ENCODE measurements at places on chromosomes 1 and 21. TPM values are rescaled to one million over a fixed set of nuclear protein-coding genes. Genes with fewer than 3 reads are reported as not detected.

GRCh38 chr1:192940658-192941057 lies 118.5 kb downstream of the UCHL5 start:
- no peak for DNase-seq

- no peak for DNase-seq
These were observed 119.3 kb upstream of the BACE2 start for GRCh38 chr21:41048623-41049022.

GRCh38 chr1:174768516-174768915 lies 231.2 kb upstream of the CACYBP start:
- no peak for DNase-seq

DNA sequence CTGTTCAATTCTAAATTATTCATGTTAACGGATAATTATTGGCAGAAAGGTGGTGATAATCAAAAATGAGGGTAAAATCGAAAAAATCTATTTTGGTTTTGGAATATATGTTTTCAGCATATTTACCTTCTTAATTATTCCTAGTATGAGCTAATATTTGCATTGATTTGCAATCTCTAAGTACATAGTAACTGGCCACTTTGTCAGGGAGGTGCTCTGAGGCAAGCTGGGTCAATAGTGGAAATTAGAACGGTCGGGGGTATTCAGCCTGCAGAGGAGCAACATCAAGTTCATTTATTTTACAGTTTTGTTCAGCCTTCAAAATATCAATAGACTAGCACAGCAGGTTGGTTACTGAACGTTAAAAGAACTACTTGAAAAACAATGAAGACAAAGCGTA lies 1.8 kb downstream of the OTUD7B start:
- no peak for DNase-seq

DNA sequence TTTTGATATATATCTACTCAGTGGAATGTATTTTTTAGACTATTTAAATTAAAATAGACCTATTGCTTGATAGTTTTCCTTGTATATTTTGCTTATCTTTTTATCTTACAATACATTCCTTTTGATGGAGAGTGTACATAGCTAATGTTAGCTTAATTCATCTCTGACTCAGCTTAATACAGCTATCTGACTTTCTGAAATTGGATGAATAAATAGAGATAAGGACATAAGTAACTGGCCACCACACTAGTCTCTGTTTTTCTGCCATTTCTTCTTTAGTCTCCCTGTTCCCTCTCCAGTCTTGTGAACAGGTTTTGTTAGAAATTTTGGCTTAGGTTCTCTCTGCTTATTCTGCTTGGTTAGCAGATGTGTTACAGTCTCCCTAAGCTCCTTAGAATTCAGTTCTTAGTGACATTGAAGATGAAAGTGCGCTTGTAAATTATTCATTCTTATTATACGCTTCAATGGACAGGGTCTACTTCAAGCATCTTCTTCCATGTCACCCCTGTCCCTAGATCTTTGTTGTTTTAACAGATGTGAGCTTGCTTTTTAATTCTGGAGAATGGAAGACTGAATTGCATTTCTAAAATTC lies 59.6 kb downstream of the XPR1 start:
- DNase-seq: no peak

DNA sequence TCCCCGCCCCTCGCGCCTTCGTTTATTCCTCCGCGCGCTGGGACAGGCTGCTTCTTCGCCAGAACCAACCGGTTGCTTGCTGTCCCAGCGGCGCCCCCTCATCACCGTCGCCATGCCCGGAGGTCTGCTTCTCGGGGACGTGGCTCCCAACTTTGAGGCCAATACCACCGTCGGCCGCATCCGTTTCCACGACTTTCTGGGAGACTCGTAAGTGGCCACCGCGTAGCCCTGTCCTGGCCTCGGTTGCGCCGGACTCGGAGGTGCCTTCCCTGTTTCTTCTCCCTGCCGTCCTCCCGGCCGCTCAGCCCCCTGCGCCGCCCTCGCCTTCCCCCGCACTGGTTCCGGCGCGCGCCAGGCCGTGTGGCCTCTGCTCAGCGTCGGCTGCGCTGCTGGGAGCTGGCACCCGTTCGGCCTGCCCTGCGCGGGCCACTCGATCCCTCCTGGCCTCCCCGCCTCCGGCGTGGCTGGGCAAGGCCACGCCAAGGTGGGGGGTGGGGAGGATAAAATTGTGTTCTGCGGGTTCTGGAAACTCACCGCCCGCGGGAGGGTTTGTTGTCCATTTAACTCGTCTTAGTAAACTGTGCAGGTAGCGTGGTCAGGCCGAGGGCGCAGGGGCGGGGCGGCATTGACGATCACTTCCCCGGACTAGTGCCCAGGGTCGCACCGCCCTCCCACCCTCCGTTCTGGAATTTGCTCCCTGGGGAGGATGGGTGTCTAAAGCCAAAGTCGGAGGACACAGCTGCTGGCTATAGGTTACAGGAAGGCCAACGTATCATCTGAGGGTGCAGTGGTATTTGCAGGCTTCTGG lies at the start of gene PRDX6:
Gene PRDX6 (plus strand): TSS at position 50 of the 808 bp plus-strand sequence. CDS start 63 bp downstream, at position 113.
- DNase-seq: no peak

DNA sequence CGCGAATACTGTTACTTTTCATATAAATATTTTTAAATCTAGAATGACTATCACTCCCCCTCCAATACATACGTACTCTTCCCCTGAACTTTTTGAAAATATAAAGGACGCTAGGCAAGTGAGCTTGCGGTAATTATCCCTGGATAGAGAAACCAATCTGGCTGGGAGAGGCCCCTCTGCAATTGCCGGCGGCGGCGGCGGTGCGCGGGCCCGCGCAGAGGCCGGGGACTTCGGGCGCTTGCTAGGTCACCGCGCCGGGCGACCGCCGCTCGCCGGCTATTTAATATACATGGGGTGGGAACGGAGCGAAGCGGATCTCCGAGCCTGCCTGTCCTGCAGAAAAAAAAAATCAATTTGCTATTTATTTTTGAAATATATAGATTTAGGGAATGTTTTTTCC lies 416.3 kb upstream of the ESRRG start:
- DNase-seq: no peak

GRCh38 chr1:58689167-58689566 lies 10.7 kb downstream of the MYSM1 start:
- DNase-seq: no peak

DNA sequence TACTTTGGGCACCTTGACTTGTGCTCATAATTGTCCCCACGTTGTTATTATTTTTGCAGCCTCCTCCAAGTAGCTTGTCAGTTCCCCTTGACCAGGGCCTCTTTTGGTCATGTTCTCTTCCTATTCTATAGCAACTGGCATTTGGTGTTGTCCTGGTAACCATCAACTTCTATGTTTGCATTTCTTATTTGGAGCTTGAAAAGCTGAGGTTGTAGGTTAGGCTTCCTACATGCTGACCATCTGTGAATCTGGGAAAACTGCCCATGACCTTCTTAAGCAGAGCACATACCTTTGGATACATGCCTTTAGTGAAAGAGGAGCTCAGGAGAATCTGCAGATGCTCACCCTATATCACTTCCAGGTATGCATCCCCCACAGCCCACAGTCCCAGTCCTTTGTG lies 160.8 kb downstream of the HHAT start:
- DNase-seq: no peak

GRCh38 chr1:46248122-46248920 lies 758 bp downstream of the RAD54L start:
- peak; percentile 50 for DNase-seq

DNA sequence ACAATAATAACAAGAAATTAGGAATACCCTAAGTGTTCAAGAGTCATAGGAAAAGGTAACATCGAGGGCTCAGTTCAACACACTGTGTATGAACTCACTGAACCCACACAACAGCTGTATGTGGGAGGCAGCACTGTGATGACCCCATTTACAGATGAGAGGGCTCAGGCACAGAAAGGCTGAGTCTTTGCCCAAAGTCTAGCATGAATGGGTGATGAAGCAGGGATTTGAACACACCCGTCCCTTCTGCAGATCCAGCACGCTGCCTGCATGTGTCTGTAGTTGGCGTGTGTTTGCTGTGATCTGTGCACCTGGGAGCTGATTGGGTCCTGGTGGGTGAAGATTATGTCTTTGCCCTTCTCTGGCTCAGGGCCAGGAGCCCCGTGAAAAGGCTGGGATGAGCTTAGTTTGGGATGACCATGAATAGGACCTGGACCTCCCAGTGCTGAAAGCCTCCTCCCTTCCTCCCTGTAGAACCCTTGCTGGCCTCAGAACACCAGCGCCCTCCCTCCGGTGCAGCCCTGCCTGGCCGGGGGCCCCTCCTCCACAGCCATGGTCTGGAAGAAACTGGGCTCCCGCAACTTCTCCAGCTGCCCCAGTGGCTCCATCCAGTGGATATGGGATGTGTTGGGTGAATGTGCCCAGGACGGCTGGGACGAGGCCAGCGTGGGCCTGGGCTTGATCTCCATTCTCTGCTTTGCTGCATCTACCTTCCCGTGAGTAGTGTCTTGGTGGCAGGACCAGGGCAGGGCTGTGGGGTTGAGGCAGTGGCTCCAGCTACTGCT lies 5.2 kb downstream of the SLC66A1 start:
- no peak for DNase-seq

UROD gene
- total RNA-seq: 123 TPM

DNA sequence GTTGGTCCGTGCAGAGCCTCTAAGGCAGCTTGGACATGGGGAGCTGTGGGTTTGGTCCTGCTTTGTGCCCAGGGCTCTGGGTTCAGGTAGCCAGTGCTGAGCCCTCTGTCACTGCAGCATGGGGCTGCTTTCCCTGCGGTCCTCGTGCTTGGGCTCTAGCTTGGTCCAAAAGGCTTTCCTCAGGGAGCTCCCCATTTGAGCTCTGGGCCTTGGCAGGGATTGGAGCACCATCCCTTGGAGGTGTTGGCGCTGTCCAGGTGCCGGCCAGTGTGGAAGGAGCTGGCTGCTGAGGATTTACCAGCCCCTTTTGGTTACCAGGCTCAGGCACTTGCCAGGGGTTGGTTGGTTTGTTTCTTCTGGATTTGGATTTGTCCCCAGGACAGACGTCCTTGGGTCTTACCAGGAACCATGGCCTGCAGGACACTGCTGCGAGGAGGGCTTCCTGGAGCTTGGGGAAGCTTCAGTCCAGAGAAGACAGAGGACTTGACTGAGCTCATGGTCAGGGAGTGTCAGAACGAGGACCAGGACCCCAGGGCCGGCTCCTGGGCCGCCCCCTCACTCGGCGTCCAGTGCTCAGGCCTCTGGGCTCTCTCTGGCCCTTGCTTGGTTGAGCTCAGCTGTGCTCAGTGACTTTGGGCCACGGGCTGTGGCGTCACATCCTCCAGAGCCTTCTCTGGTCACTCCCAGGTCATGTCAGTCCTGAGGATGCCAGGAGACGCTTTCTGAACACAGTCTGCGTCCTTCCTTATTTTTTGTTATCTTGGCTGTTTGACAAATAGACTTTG lies 224.7 kb downstream of the CAMTA1 start:
- no peak for DNase-seq

DNA sequence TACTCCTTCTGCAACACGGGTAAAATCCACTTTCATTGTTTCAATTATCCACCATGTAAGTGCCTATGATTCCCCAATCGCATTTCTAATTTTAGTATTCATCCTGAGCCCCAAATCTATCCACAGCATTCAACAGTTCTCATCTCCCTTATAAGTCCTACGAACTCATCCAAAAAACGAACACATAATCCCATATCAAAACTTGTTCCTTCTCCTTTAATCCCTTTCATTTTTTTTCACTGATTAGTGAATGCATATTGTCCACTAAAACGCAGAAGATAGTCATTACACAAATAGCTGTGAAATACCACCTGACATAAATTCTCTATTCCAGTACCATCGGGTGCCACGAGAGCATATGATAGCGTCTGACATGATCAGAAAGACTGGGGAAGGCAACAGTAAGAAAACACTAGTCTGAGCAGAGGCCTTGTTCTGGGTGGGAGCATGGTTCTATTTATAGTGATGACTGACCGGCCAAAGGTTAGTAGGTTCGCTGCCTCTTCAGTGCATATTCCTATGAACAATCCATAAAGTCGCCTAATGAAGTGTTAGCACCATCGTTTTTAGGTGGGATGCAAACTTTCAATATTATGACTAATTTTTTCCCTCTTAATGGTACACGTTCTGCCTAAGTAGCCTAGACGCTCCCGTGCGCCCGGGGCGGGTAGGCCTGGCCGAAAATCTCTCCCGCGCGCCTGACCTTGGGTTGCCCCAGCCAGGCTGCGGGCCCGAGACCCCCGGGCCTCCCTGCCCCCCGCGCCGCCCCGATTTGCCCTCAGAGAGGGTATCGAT lies 648 bp downstream of the ATP5PF start:
- peak; percentile 27 for DNase-seq

ATP1A2 gene
- 0.22 TPM for total RNA-seq

NES gene
- total RNA-seq: 60.4 TPM

- peak; percentile 27 for DNase-seq
These were observed 5.9 kb upstream of the PLEKHG5 start for GRCh38 chr1:6497215-6497866.

OR2T11 gene
- not detected for total RNA-seq

GRCh38 chr1:79161077-79161476 lies 154.5 kb upstream of the ADGRL4 start:
- peak; percentile 30 for DNase-seq

- DNase-seq: no peak
These were observed 109.8 kb downstream of the GLIS1 start for GRCh38 chr1:53629101-53629691.

DNA sequence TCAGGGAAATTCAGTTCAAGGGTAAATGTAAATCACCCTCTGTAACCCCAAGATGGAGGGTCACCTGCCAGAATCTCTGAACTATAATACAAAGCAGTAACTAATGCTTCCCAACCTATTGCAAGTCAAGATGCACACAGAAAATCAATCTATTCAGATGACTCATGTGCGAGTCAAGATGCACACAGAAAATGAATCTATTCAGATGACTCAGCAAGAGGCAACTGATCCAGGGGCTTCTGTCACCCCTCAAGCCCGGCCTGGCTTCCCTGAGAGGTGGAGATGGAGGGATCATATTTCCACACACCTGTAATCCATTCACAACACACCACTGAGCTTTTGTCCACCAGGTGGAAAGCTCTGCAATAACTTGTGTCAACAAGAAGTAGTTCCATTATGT lies 17.4 kb upstream of the HIVEP3 start:
- peak; percentile 45 for DNase-seq

- DNase-seq: no peak
These were observed 105.5 kb upstream of the S1PR1 start for GRCh38 chr1:101131239-101131843.

GRCh38 chr21:39029086-39029755 lies 154.0 kb downstream of the PSMG1 start:
- DNase-seq: no peak
